Activated CD4-positive, alpha-beta T cell treated with anti-CD3 and anti-CD28 coated beads, Interleukin-10, Interleukin-2, amounts not matched to agents 100 ng/mL and 50 ng/mL, durations not matched to agents 16 hours and 8 hours (primary cell): ENCODE measurements at places on chromosomes 7 and 10.

- no peak for DNase-seq
Measured at GRCh38 chr7:18927134-18927533, 190.3 kb downstream of the TWIST1 start.

DNA sequence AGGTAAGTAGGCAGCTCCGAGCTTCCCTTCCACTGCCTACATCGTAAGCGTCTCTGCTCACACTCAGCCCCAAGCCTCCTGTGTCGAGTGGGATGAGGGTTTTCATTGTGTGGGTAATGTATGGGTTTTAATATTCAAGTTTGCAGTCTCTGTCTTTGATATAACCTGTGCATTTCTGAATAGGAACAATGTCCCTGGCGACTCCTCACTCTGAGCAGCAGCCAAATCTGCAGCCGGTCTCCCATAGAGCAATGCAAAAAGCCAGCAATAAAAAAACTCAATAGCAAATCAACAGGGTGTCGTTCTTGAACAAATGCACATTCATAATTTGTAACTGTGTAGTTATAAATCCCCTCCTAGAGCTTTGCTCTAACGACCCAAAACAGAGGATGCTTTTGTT lies 33.4 kb downstream of the PPP1R17 start:
- DNase-seq = no peak

DNA sequence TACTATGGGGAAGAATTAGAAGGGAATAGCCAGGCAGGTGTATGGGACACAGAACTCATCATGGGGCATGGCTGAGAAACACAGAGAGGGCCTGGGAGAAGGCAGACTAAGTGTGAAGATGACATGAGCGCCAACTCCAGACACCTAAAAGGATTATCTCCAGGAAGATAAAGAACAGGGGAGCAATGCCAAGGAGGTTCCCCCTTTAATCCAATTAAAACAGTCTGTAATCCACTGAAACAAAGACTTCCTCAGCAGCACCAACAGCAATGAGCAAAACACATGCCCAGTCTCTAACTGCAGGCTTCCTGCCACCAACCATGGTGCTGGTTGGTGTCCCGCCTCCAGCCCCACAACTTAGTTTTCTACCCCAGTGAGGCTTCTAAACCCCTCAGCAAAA lies 108.9 kb downstream of the GRID1 start:
- no peak for DNase-seq

- DNase-seq = no peak
Measured at GRCh38 chr7:2843191-2843685, 870 bp downstream of the GNA12 start.
